ENCODE measurements at places on chromosomes 7 and 10.

- no peak for DNase-seq
Measured at GRCh38 chr7:97298561-97298960, 181.1 kb downstream of the SDHAF3 start.

DNA sequence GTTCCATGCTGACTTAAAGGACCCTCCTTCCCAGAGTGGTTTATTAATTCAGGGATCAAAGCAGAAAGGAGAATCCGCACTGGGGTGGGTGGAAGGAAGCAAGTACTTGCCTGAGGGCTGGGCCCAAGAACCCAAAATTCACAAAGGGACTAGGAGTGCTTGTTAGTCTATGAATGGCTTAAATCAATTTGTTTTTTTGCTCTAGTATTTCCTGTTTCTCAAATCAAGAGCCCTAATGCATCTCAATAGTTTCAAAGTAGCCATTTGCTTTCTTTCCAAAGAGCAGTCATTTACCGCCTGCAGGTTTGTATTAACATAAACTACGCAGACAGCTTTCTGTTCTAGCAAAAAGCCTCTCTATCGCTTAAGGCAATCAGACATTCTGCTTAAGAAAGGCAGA is 44.2 kb upstream of the SLC35G1 start:
- no peak for DNase-seq

- no peak for DNase-seq
Measured at GRCh38 chr10:122646511-122647382, 52.9 kb downstream of the C10orf120 start.

GRCh38 chr7:1073142-1073977 is 14.6 kb upstream of the GPER1 start:
- DNase-seq = no peak

- no peak for DNase-seq
Measured at GRCh38 chr10:125016123-125016522, 74.2 kb downstream of the ZRANB1 start.

Measured in activated T-helper 2 cell treated with anti-CD3 and anti-CD28 coated beads, Interferon-gamma antibody, Interleukin-2, Interleukin-4, amounts not matched to agents 10 μg/mL and 5 μg/mL and 100 μg/mL, durations not matched to agents 14 hours and 24 hours and 36 hours (primary cell).